HFFc6 (cell line): ENCODE measurements at places on chromosomes 16 and 17. TPM values are rescaled to one million over a fixed set of nuclear protein-coding genes. Genes with fewer than 3 reads are reported as not detected.

Gene CHST6
- 0.05 to 0.12 TPM in 2 of 3 replicates, not detected in the other for total RNA-seq

Gene C1QTNF1
- total RNA-seq = 8.4 to 17.9 TPM (median 15.9 TPM) in 3 replicates

- H3K4me1 ChIP-seq = peaks cover 22% of the 10 kb centered on the region
- no peaks in the 10 kb centered on the region for H3K36me3 ChIP-seq
- no peak overlapping the region for H3K4me3 ChIP-seq
These were observed 3.8 kb upstream of the TMEM220 start for GRCh38 chr17:10733666-10734065.

DNA sequence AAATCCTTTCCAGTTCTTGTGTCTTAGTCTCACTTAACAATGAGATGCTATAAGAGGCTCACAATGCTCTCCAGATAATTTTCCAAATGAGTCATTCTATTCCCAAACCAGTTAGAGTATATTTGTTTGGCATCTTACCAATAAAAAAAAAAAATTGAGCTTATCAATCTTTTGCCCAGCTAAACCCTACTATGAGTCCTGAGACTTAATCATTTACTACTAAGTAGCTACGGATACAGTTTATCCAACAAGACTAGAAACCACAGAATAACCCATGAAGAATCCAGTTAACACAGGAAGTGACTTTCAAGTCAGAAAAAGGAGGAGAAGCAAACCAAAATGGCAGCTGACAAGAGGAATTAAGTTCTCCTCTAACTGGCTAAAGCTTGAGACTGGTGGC is 330.3 kb upstream of the XYLT1 start:
- no peaks in the 10 kb centered on the region for H3K27me3 ChIP-seq
- H3K4me3 ChIP-seq = no peak overlapping the region
- no peak for DNase-seq
- no peak overlapping the region; the same call in 1 of the 2 replicates for H3K27ac ChIP-seq

DNA sequence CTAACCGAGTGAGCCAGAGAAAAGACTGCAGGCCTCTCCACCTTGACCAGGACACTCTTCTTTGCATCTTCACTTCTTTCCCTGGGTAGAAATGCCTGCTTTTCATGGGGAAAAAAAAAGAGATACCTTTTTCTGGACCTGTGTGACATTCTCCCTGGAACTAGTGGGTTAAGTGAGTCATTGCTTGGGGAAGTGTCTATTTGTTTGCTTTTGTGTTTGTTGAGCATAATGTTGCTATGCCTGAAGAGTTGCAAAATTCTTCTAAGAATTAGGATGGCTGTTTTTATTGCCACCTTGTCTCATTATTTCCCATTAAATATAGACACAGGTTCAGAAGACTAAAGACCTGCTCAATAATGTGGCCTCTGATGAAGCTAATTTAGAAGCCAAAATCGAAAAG is 18.8 kb downstream of the CLUAP1 start:
- peaks cover 26% of the 10 kb centered on the region for H3K36me3 ChIP-seq
- no peaks in the 10 kb centered on the region; the same call in none of the 2 replicates for H3K27me3 ChIP-seq
- H3K4me1 ChIP-seq = peaks cover 24% of the 10 kb centered on the region
- H3K4me3 ChIP-seq = no peak overlapping the region
- H3K27ac ChIP-seq = peak overlapping the region; percentile 61

DNA sequence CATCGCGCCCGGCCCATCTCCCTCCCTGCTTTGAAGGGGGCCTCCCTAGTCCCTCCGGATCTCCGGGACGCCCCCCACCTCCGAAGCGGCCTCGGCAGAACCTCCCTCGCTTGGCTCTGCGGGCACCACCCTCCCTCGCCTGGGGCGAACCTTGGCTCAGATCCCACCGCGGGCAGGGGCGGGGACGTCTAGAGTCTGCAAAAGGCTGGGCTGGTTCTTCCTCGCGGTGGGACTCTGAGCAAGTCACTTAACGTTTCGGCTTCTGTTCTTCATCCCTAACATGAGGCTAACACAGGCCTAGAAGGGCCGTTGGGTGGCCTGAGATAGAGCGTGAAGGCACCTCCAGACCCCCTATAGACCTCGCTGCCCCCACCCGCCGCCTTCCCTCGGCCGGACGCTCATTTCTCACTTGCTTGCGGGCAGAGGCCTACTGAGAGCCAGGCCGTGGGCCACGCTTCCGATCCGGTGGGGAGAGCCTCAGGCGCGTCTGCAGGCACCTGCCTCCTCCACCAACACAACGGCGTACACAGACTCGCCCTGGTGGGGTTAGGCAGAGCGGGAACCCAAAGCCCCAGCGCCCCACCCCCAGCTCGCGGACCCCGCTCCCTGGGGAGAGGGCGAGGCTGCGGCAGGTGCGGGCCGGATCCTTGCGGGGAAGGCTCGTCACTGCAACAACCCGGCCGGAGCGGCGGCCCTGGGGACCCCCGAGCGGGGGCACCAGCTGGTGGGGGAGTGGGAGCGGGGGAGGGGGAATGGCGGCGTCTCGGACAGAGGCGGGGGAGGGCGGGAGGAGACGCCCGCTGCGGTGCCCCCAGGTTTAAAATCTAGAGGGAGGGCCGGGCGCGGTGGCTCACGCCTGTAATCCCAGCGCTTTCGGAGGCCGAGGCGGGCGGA is 5.4 kb downstream of the MYO1C start:
- no peaks in the 10 kb centered on the region; the same call in none of the 2 replicates for H3K27me3 ChIP-seq
- peak; percentile 52 for DNase-seq
- peaks cover 43% of the 10 kb centered on the region for H3K4me1 ChIP-seq
- H3K27ac ChIP-seq = peak overlapping the region; percentile 94
